ENCODE measurements at places on chromosomes 3 and 15.

GRCh38 chr3:105967117-105967516, 98.3 kb upstream of the CBLB start:
- no peak for DNase-seq

DNA sequence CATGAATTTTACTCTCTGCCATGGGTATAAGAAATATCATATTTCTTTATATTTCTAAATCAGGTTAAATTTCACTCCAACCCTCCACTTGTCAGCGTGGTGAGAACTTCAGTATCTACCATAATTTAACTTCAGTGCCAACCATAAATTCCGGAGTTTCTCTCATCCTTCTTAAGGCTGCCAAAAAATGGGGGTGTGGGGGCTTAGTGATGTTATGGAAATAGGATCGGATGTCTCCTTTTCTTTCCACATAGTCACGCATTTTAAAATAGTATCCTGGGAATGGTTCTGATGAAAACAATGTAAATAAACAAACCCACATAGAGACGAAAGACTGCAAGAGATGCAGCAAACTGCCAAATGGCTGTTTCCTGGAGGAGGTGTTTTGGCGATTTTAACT, 12.9 kb upstream of the FAM3D start:
- no peak for DNase-seq

DNA sequence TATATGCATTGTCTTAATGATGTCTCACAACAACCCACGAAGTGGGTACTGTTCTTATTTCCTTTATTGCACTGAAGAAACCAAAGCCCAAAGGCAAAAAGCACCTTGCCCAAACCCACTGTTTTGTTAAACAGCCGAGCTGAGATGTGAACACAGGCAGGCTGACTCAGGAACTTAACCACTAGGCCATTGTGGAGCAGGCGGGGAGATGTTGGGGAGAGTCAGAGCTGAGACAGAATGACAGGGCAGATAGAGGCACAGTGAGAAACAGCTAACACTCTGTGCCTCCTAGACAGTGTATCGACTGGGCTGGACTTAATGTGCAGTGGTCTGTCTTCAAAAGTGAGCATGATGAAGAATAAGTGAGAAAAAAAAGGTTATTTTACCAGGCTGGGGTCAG, 56.5 kb downstream of the RPLP1 start:
- no peak for DNase-seq

GRCh38 chr3:21909096-21909495, 158.1 kb upstream of the ZNF385D start:
- no peak for DNase-seq

GRCh38 chr3:101262393-101263240, 57.8 kb downstream of the IMPG2 start:
- no peak for DNase-seq

DNA sequence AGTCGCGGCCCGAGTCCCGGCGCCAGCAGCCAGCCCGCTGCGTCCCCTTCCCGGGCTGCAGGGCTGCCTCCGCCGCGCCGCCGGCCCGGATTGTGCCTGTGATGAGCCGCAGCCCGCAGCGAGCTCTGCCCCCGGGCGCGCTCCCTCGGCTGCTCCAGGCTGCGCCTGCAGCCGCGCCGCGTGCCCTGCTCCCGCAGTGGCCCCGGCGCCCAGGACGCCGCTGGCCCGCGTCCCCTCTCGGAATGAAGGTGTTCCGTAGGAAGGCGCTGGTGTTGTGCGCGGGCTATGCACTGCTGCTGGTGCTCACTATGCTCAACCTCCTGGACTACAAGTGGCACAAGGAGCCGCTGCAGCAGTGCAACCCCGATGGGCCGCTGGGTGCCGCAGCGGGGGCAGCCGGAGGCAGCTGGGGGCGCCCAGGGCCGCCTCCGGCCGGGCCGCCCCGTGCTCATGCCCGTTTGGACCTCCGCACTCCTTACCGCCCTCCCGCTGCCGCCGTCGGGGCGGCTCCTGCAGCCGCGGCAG, 1.2 kb downstream of the CHST2 start:
- DNase-seq = peak; percentile 52

DNA sequence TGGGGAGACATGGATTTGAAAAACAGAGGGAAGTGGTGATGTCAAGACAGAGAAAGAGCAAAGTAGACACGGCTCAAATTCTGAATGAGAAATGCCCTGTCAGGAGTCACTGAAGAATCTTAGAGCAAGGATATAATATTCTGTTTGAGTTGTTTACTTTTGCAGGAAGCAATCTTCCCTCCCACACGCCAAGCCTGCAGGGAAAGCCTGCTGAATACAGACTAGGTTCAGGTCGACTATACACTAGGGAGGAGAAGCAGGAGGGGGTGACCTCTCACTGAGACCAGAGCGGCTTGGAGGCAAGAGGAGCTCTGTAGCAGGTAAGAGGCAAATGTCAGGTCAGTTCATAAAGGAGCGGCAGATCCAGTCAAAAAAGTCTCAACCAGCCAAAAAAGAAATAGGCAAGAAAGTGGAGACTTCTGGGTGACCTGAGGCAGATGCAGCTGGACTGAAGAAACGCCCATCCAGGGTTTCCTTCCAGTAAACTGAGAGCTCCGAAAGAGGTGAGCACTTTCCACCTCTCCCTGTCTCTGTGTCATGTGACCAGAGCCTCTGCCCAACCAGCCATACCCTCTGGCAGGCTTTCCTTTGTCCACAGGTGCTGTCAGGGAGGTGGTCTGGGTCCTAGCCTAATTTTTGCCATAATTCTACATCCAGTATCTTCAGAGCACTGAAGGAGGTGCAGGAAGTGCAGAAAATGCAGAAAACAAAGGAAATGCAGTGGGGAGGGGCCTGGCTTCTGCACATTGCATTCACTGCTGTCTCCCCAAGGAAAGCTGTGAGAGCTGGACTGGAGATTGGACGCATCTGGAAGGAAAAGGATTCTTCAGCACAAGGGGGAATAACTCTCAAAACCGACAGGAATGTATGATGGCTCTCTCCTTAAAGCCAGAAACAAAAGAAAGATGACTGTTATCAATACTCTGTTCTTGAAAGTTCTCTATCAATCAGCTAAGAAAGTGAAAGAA, 37.8 kb upstream of the CTXND1 start:
- no peak for DNase-seq

- no peak for DNase-seq
These were observed 5.0 kb downstream of the WNT7A start for GRCh38 chr3:13874891-13875290.

DNA sequence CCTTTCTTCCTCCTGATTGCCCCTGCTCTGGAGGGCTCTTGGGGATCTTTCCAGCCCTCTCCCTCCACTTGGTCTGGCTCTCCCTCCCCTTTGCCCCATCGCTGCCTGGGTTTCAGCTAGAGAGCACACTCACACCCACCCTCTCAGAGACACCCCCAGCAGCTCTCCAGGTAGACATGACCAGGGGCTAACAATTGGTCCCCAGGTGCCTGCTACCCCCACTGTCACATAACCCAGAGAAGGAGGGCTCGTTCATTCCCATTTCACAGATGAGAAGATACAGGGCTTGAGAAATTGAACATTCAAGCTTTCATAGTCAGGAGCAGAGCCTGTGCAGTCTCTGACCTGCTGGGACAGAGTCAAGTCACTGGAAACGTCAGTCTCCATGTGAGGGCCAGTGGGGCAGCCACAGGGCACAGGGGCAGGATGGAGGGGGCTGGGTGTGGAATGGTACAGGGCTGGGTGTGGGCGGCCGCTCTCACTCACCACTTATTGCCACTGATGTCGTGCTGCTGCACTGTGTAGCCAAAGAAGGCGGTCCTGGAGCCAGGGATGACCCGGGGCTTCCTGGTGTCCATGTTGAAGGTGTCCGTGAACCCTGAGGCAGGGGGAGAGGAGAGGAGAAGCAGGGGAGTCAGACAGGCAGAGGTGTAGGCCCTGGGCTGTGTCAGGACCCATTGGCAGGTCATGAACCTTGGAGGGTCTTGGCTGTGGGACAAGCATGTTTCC, 29.4 kb downstream of the ITGA11 start:
- DNase-seq = no peak

- DNase-seq = no peak
These were observed 56.7 kb downstream of the RPL22L1 start for GRCh38 chr3:170813266-170813665.

GRCh38 chr3:116242825-116243224, 202.5 kb downstream of the LSAMP start:
- DNase-seq = no peak

DNA sequence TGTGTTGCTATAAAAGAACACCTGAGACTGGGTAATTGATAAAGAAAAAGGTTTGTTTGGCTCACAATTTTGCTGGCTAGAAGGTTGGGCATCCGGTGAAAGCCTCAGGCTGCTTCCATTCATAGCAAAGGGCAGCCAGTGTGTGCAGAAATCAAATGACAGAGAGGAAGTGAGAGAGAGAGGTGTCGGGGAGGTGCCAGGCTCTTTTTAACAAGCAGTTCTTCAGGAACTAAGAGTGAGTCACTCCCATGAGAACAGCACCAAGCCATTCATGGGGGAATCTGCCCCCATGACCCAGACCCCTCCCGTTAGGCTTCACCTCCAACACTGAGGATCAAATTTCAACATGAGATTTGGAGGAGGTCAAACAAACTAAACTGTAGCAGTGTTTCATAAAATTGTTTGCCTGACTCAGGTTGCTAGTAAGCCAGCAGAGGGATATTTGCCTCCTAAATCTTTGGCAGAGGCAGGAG, 4.5 kb upstream of the PARP15 start:
- no peak for DNase-seq

DNA sequence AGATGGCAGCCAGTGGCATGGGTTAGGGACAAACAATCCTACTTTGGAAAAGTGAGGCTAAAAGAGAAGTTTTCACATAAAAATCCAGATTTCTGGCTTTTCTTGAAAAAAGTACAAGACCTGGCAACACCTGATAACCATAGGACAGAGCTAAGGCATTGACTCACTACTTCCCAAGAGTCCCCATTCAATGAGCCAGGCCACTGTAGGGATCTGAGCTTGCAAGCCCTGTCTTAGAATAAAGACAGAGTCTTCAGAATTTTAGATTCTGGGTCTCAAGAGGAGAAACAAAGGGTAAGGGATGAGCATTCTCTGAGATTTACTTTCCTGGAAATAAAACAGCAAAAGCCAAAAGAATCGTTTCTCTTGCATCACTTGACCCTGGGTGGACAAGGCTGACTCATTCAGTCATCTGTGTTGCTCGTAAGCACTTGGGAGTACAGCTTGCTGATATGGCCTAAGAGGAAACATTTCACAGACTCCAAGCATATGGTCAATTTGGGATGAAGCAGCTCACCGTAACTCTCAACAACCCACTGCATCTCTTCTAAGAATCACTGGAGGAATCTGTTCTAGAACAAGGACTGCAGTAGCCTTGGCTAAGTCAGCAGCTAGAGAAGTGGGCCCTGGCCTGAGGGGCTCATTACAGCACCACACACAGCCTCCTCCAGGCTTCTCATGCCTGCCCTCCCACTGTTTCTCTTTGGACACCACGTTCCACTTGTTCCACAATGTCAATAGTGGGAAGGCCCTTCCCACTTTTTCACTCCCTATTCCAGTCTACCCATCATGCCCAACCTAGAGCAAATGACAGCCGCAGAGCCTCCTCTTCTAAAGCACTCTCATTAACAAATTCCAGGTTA, 86.2 kb downstream of the RFTN1 start:
- no peak for DNase-seq

GRCh38 chr3:9913601-9914000, 3.3 kb upstream of the IL17RC start:
- DNase-seq = no peak

DNA sequence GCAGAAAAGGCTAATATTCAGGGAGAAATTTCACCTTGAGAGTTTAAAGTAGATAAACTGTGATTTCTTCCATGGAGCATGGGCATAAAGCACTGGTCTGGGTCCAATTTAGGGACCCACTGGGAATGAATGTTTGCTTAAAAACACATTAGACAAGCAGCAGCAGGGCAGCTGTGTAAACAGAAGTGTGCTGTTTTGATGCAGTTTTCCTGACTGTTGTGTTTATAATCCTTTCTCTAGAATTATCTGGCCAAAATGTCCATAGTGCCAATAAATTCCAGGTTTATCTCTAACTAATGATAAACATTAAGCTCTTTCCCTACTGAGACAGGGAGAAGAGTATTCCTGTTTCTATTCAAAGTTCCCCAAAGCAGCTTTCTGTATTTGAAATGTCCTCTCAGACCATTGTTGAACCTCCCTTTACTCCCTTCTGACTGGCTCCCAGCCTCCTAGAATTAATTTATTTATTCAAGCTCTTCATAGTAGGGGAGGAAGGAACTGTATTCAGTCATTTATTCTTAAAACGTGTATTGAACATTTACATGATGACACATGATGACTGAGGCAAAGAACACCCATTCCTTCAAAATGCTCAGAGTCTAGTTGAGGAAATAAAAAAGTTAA, 7.0 kb upstream of the TM4SF18 start:
- no peak for DNase-seq

GRCh38 chr3:183802989-183803388, 22.4 kb downstream of the MAP6D1 start:
- no peak for DNase-seq

GRCh38 chr3:127233371-127233770, 40.4 kb downstream of the PRR23E start:
- DNase-seq = no peak

- no peak for DNase-seq
These were observed 26.6 kb downstream of the TMEM45A start for GRCh38 chr3:100518983-100519382.

DNA sequence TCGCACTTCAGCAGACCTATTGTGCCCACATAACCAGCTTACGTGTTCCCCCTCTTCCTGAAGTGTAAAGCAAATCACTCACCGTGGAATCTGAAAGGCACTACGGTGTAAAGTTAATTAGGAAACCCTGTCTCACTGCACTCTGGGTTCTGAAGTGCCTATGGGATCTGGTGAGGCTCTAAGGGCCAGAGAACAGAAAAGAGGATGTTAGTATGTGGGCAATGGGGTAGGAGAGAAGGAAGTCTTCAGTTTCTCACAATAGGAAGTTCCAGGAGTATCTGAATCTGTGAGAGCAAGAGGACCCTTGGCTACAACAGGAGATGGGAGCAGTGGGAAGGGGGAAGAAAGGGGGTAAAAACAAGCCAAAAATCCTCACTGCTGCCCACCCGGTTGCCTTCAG, 71.4 kb downstream of the ITGB5 start:
- DNase-seq = no peak

- no peak for DNase-seq
These were observed 14.4 kb downstream of the ABHD17C start for GRCh38 chr15:80709542-80709941.

- no peak for DNase-seq
These were observed 38.8 kb upstream of the BNC1 start for GRCh38 chr15:83323296-83323711.

DNA sequence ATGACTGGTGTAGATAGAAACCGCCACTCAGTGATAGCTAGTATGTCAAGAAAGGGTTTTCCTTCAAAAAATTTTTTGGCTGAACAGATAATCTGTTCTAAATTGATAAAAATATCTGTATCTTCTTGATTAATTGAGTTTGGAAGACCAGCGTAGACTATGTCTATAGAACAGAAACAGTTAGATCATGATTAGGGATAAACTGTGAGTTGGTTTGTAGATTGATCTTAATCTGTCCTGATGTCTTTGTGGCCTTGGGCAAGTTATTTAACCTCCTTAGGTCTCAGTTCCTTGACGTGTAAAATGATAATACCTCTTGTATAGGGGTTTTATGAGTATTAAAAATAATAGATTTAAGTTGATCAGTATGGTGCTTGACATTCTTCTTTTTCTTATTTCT, 4.7 kb downstream of the NFKBIZ start:
- DNase-seq = no peak

- DNase-seq = no peak
These were observed 3.5 kb downstream of the SPATA12 start for GRCh38 chr3:57064001-57064400.

Data from activated naive CD4-positive, alpha-beta T cell (primary cell).